ENCODE measurements at places on chromosomes 3 and 15.

- DNase-seq: no peak
These were observed 132.6 kb downstream of the ATP1B3 start for GRCh38 chr3:142009029-142009428.

GRCh38 chr3:32018757-32019564 is 37.4 kb downstream of the ZNF860 start:
- DNase-seq: peak; percentile 17

- DNase-seq: no peak
These were observed 277.0 kb downstream of the RYR3 start for GRCh38 chr15:33587773-33588172.

DNA sequence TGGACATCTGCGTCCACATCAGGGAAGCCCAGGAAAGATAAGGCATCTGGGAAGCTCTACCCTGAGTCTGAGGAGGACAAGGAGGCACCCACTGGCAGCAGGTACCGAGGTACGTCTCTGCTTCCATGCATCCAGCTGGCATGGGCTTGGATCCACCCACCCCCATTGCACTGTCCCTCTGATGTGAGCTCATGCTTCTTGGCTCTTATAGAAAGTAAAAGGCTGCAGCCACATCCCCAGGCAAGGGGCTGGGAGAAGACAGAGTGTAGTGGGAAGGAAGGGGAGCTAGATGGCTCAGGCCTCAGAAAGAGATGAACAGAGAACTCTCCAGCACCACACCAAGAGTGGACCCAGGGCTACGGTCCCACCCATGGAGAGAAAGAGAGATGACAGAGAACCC is 18.2 kb downstream of the PTH1R start:
- no peak for DNase-seq

- DNase-seq: no peak
These were observed 127.0 kb downstream of the KLHL25 start for GRCh38 chr15:85667491-85668424.

DNA sequence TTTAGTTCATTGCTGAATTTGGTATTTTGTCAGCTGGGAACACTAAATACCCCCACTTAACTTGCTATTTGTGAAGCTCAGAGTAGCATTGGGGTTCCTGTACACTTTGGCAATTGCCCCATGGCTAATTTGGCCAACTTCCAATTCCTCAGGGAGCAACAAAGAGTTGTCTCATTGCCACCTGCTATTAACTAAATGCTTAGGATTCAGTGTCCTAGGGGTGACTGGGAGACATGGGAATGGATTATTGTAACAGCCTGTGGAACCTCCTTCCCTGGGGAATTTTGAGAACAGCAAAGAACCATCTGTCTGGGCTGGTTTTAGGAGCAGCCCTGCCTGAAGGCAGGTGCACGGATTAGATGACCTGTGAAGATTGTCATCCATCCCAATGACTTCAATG is 437.4 kb upstream of the TPRG1 start:
- peak; percentile 30 for DNase-seq

- no peak for DNase-seq
These were observed 12.5 kb upstream of the IL16 start for GRCh38 chr15:81184188-81184587.
